ENCODE measurements at places on chromosomes 16 and 17. TPM values are rescaled to one million over a fixed set of nuclear protein-coding genes. Genes with fewer than 3 reads are reported as not detected.

DNA sequence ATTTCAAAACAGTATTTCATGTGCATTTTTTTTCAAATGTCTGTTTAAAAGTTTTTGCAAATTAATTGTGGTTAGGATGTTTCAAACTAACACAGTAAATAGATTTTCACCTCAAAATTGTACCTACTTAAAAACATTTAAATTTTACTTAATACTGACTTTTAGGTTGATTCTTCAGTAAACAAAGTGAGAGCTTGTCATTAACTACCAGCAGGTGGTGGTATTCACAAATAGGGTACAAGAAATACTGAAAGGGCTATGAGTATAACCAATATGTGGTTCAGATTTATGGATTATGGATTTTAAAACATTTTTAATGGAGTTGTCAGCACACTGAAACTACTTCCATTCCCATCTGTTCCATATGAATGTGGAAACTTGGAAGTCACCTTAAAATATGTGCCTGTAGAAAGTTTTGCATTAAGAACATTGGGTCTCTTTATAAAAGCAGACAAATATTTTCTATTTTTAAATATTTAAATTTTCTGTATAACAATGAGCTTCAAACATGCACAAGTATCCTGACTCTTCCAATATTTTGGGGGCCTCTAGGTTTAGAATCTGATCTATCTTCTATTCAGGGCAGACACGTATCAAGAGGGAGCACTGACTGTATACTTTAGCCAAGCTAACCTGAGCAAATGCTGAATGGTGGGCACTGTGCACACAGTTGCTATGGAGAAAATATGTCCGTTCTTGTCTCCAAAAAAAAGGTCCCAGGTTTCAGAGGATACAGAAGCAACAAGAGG, 155.6 kb downstream of the SNX11 start:
- no peak for DNase-seq

DNA sequence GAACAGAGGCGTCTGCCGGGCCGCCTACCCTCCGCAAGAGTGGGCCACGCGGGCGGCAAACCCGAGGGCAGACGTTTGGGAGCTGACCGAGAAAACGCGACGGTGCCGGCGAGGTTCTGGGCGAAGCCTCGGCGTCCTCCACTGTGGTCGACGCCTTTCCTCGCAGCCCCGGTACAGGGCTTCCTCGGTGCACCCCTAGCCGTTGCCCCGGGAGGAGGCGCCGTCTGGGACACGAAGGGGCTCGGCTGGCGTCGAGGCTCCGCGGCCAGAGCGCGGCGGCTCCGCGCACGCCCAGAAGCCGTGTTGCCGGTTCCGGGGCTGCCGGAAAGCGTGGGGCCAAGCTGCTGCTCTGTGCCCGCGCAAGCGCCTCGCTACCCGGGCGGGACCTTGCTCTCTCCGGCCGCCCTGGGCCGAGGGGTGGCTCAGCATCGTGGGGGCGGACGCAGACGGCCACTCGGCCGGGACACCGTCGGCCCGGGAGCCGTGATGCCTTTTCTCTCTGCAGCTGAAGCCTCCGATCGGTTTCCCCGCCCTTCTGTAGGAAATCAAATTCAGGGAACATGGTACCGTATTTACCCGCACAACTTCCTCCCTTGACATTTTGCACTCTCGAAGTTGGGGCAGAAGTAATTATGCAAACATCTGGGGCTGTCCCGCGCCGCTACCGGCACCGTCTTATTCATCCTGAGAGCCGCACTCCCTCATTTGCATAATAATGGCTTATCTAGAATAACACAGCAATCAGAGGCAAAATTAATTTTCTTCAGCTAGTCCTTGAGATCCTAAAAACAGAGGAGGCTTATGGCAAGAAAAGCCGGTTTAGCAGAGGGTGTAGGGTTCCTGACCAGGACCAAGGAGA, 7.3 kb upstream of the CBX8 start:
- DNase-seq = no peak

DNA sequence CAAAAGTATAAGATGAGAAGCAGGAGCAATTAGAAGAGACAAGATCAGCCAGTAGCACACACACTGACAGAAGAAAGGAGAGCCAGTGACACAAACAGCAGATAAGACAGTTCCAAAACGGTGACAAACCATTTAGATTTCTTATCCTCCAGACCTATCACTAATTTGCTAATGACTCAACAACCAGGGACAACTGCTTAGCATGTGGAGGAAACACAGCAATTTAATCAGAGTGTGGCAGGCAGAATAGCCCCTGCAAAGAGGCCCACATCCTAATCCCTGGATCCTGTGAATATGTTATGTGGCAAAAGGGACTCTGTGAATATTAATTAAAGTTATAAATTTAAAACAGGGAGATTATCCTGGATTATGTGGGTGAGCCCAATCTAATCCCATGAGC, 81.1 kb downstream of the CACNG1 start:
- DNase-seq = no peak

DNA sequence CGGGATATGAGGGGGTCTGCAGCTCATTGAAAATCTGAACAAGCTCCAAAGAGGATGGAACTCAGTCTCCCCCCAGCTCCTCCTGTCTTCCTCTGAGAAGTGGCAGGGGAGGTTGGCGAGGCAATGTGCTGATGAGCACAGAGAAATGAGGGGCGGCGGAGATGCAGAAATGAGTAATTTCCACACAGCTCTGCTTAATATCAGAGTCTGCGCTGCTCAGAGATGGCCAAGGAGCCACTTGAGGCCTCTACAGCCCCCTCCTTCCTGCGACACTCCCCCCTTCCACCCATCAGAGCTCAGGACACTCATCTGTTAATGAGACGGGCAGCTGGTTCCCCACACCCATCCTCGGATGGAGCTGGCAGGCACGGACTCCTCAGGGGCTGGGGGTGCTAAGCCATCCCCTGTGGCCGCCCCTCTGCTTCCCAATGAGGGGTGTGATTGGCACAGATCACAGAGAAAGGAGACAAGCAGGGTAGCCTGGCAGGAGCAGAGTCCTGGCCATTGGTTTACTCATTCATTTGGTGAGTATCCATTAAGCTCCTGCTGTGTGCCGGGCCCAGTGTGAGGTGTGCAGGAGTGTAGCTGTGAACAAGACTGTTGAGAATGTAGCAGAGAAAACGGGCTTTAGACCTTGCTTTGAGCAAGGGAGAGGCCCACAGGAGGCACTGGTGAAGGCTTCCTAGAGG, 12.7 kb upstream of the CRHR1 start:
- no peak for DNase-seq

DNA sequence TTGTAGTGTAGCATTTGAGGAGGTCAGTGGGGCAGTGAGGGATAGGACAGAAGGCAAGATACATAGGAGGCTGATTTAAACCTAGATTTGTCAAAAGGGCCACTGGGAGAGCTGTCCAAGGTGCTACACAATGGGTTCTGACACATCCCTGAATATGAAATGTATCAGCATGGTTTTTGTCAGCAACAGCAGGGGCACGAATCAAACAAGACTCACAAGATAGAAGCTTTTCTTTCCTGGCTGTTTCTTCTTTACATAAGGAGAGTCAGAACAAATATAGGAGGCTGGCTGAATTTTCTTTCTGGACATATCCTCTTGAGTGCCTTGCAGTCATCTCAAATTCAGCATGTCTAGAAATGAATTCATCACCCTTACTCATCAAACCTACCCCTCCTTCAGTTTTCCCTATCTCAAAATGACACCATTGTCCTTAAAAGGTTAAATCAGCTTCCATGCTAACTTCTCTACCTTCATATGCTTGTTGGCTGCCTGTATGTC, 130.5 kb downstream of the NPIPB5 start:
- DNase-seq = no peak

- DNase-seq = no peak
Observed at GRCh38 chr17:77995146-77995852, 36.8 kb downstream of the TNRC6C start.

DNA sequence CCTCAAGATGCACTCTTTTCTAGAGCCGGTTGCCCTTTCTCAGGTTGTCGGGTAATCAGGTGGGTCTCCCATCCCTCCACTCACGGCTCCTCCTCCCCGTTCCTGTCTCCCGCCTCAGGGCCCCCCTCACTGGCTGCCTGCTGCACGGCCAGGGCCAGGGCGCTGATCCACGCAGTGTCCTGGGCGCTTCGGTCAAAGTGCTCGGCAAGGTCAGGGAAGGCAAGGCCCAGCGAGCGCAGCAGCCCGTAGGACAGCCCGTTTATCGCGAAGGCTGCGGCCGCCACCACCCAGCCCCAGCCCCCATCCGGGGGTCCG, 753 bp downstream of the SLC16A11 start:
- no peak for DNase-seq

DNA sequence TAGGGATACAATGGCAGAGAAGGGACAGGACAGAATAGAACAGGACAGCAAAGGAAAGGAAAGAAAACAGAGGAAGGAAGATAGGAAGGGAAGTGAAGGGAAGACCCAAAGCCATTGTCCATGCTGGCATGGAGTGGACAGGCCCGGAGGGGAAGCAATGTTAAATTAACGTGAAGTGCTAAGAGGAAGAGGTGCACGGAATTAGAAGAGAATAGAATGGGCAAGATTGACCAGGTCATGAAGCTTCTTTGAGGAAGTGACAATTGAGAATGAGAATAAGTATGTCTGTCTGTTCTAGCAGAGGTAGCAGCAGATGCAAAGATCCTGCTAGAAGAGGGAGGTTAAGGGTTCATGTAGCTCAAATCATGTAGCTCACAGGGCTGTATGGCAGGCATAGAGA, 117.2 kb downstream of the MAF start:
- DNase-seq = no peak

- no peak for DNase-seq
Observed at GRCh38 chr16:87141402-87141801, 175.8 kb downstream of the C16orf95 start.

GRCh38 chr17:80008383-80008840, 27.3 kb downstream of the TBC1D16 start:
- peak; percentile 74 for DNase-seq

GRCh38 chr16:69448470-69449193, 24.2 kb downstream of the CYB5B start:
- DNase-seq = no peak

GRCh38 chr16:6967796-6968320, 364.8 kb upstream of the RBFOX1 start:
- DNase-seq = no peak

- no peak for DNase-seq
Observed at GRCh38 chr16:49912721-49913120, 56.8 kb upstream of the ZNF423 start.

DNA sequence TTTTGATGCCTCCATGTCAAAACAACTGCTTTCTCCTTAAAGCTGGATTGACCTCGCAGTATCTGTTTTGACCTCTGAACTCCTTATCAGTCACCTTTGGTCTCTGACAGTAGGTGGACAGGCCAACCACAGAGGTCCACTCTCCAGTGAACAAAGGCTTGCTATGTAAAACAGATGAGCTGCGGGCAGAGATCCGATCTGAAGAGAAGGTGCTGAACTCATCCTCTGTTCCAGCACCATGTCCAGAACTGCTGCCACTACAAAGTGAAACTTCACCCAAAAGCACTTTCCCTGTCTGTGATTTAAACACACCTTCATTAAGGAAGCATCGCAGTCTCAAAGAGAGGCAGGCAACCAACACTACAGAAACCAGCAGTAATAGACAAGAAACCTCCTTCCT, 117.3 kb upstream of the CORO6 start:
- no peak for DNase-seq

- DNase-seq = no peak
Observed at GRCh38 chr17:57102122-57102521, 17.1 kb downstream of the AKAP1 start.

DNA sequence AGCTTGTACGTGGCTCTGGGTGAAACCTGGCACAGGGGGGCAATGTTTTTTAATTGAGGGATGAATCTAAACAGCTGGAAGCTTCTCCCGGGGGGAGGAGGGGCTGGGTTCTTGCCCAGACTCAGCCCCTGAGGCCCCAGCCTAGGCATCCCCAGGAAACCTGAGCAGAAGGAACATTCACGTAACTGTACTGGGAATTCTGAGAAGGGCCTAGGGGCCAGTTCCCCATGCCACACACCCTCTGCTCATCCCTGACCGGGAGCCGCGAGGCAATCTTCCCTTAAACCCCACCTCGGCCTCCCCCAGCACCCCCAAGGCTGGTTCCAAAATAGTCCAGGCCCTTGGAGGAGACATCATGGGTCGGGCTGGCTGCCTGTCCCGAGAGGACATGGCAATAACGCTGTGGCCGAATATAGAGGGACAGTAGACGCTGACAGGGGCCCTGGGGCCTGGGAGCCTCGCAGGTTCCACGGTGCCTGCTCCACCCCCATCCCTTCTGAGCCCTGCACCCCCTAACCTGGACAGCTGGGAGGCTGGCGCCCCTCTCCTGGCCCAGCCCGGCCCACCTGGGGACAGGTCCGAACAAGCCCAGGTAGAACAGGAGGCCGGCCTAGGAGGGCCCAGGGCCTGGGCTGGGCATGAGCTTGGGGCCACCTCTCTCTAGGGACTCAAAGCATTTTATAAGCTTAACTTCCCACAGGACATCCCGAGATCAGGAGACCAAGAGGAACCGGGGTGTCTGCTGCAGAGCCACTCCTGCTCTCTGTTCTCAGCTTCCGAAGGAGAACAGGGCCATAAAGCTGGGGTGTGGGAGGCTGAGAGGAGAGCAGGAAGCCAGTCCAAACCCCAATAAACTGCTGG, 83.2 kb upstream of the TOB1 start:
- DNase-seq = no peak

The TEKT1 gene
- not detected for polyA plus RNA-seq

The C16orf54 gene
- polyA plus RNA-seq = 0.43 TPM

Data from hindlimb muscle (tissue), 1 donor.